ENCODE measurements at places on chromosomes 11 and 22. TPM values are rescaled to one million over a fixed set of nuclear protein-coding genes. Genes with fewer than 3 reads are reported as not detected.

DNA sequence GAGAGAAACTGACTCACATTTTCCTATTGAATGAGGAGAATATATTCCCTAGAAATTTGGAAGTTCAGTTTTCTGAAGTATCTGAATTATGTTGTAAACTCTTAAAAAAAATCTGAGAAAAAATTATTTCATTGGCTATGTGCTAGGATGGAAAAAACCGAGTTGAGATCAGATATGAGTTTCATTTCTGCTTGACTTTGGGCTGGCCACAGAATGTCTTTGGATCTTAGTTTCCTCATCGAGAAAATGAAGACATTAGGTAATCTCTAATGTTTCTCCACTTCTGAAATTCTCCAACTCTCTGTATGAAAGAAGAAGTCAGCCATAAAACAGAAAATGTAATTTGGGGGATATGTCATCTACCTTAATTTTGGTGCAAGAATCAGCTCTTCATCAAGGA lies 28.8 kb downstream of the SLN start:
- no peak overlapping the region for H3K27ac ChIP-seq
- DNase-seq, result no peak
- no peaks in the 10 kb centered on the region for H3K4me1 ChIP-seq
- no peak overlapping the region for H3K4me3 ChIP-seq
- H3K36me3 ChIP-seq, result no peaks in the 10 kb centered on the region

DNA sequence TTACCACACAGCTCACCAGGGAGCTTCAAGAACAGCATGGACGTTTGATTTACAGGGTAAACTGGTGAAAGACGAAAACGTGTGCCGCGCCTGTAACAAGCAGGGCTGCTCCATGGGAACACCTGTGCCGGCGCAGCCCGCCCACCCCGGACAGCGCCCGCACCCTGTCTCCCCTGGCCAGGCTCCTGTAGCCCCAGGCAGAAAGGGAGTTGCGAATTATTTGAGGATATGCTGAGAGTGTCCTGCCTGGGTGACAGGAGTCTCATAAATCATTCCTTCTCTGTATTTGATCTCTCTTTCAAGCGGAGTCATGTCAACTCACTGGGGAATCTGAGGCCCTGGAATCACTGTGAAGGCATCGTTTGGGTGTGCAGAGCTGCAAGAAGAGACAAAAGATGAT lies 804.3 kb downstream of the OPCML start:
- H3K27ac ChIP-seq, result no peak overlapping the region
- no peaks in the 10 kb centered on the region for H3K27me3 ChIP-seq
- H3K4me3 ChIP-seq, result no peak overlapping the region

GRCh38 chr11:101726988-101727387 lies 143.2 kb upstream of the TRPC6 start:
- H3K27ac ChIP-seq, result no peak overlapping the region
- no peaks in the 10 kb centered on the region for H3K27me3 ChIP-seq
- H3K4me1 ChIP-seq, result no peaks in the 10 kb centered on the region
- no peak for DNase-seq
- H3K36me3 ChIP-seq, result no peaks in the 10 kb centered on the region
- H3K4me3 ChIP-seq, result no peak overlapping the region

DNA sequence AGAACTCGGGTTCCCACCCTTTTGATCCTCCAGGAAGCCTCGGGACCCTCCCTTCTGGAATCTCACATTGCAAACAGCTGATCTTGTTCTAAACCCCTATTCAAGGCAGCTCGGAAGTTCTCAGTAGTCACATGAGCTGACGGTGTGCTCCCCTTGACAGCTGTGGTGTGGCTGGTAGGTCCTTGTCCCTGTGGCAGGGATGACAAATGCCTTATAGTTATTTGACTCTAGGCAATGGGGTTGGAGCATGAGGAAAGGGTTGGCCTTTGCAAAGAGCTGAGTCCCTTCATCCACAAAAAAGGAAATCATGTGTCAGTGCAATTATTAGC lies 23.6 kb downstream of the EIF4G2 start:
- no peaks in the 10 kb centered on the region for H3K27me3 ChIP-seq
- H3K4me1 ChIP-seq, result no peaks in the 10 kb centered on the region
- no peak overlapping the region for H3K27ac ChIP-seq
- H3K4me3 ChIP-seq, result no peak overlapping the region
- H3K36me3 ChIP-seq, result no peaks in the 10 kb centered on the region

DNA sequence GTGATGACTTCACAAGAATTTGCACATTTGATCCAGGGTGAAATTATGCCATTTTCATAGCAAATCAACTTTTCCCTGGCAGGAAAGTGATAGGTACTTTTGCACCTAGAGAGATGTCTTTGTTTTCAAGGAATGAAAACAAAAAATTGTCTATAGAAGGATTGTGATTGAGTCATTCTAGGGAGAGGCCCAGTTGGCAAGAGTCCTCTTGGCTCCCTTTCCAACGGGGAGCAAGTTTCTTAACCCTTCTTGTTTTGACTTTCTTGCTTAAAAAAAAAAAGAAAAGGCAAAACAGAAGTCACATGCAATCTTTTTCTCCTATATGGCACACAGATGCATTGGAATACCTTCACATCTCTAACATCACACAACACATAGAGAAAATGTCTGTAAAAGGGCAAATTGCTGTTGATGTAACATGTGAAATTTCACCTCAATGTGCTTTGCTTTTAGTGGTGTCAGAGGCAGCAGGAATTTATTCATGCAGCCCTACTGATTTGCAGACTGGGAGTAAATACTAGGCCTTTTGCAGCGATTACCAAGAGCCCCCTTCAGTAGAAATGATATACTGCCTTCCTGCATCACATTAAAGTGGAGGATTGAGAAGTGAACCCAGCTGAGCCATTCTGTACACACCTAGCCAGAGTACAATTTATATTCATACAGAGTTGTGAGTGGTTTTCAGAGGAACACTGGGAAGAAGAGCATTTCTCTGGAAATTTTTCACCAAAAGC lies 290.7 kb upstream of the MPPED2 start:
- DNase-seq, result no peak
- no peak overlapping the region for H3K27ac ChIP-seq
- no peaks in the 10 kb centered on the region for H3K4me1 ChIP-seq
- H3K4me3 ChIP-seq, result no peak overlapping the region
- H3K27me3 ChIP-seq, result no peaks in the 10 kb centered on the region

DNA sequence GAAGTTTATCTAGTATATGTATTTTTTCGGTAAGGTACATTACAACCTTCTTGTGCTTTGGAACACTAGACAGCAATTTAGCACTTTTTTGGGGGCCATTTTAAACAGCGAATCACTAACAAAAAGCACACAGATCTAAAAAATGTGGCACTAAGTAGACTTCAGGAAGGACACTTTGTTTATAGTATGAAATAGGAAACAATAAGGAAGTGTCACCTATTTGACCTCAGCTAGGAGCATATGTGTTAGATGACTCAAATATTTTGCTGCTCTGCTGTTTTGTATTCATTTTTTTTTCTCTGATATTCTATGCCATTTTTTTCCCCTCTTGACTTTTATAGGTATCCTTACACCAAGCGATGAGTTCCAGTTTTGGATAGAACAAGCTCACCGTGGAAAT lies 5.6 kb downstream of the DYNC2H1 start:
- no peak overlapping the region for H3K27ac ChIP-seq
- no peak overlapping the region for H3K4me3 ChIP-seq

DNA sequence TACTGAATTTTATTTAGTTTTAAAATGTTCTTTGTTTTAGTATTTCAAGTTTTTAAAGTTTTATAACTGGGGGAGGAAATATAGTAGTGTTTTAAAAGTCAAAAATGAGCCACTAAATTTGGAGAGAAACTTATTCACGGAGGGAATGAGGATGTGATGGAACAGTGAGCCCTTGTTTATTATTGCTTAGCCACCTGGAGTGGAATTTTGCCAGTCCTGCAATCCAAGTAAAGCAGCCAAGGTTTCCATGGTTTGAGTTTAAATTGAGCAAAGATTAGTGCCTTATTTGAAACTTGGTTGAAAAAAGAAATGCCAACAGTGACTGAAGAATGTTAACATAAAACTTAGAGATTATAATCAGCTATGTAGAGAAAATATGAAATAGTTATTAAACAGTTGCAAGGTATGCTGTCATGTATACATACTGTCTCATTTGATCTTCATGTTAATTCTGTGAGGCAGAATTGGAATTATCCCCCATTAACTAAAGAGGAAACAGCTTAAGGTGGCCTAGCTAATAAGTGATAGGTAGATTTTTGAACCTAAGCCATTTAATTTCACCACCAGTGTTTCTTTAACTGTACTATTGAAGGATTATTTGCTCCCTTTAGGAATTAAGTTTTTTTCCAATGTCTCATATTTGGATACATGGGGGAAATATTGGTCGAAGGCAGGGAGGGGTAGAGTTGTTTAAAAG lies 36.4 kb downstream of the SWAP70 start:
- no peaks in the 10 kb centered on the region for H3K27me3 ChIP-seq
- no peaks in the 10 kb centered on the region for H3K36me3 ChIP-seq
- no peak overlapping the region for H3K4me3 ChIP-seq
- no peak for DNase-seq
- no peak overlapping the region for H3K27ac ChIP-seq

DNA sequence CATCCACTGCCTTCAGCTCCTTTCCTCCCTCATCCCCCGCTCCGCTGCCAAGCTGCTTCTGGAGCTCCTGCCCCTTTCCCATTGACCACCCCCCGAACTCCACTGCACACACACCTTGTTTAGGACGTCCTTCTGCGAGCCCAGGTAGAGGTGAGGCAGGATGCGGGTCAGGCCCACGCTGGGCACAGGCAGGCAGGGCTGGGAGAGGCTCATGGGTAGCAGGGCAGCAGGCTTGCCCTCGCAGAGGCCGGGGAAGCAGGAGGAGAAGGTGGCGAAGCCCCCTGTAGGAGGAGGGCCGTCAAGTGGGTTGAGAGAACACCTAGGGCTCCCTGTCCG lies 13.3 kb downstream of the DUSP8 start:
- peaks cover 33% of the 10 kb centered on the region for H3K36me3 ChIP-seq
- H3K27me3 ChIP-seq, result no peaks in the 10 kb centered on the region
- DNase-seq, result no peak

GRCh38 chr22:16609548-16610261 lies 17.1 kb upstream of the CCT8L2 start:
- no peaks in the 10 kb centered on the region for H3K27me3 ChIP-seq
- no peaks in the 10 kb centered on the region for H3K36me3 ChIP-seq
- H3K4me3 ChIP-seq, result no peak overlapping the region
- H3K4me1 ChIP-seq, result no peaks in the 10 kb centered on the region

- H3K27ac ChIP-seq, result peak overlapping the region; percentile 61
- H3K4me3 ChIP-seq, result no peak overlapping the region
- peak; percentile 42 for DNase-seq
- no peaks in the 10 kb centered on the region for H3K36me3 ChIP-seq
- no peaks in the 10 kb centered on the region for H3K27me3 ChIP-seq
These were observed 10.9 kb upstream of the FCHSD2 start for GRCh38 chr11:73152861-73153483.

DNA sequence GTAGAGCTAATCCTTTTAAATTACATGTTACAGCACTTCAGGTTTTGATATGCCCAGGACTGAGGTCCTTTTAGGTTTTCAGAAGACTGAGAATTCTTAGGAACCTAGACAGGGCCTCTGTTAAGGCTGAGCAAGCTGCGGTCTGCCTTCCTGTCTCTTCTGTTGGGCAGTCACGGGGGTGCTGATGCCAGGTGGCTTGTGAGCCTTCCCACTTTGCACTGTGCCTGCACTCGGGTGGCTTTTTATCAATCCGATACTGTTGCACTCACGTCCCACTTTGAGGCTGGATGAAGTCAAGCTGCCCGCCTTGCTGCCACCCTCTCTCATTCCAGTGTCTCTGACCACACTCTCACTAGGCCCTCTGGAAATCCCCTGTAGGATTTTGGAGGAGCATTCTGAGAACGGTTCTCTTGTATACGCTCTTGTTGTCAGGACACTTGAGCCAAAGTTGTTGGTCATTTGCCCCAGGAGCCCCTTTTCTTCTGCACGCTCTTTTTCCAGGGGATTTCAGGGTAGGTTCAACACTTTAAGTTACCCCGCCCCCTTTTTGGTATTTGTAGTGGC lies 141.8 kb downstream of the TEAD1 start:
- no peak for DNase-seq
- H3K4me3 ChIP-seq, result no peak overlapping the region
- no peaks in the 10 kb centered on the region for H3K36me3 ChIP-seq

DNA sequence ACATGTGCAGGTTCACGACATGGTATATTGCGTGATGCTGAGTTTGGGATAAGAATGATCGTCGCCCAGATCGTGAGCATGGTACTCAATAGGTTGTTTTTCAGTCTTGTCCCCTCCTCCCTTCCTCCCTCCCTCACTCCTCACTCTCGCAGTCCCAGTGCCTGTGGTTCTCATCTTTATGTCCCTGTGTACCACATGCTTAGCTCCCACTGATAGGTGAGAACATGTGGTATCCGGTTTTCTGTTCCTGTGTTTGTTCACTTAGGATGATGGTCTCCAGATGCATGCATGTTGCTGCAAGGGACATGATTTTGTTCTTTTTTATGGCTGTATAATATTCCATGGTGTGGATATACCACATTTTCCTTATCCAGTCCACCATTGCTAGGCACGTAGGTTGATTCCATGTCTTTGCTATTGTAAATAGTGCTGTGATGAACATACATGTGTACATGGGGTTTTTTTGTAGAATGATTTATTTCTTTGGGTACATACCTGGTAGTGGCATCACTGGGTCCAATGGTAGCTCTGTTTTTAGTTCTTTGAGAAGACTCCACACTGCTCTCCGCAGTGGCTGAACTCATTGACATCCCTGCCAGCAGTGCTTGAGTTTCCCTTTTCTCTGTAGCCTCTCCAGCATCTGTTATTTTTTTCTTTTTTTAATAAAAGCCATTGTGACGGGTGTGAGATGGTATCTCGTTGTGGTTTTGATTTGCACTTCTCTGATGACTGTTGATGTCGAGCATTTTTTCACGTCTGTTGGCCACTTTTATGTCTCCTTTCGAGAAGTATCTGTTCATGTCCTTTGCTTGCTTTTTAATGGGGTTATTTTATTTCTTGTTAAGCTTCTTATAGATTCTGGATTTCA lies 16.4 kb downstream of the ZBED4 start:
- H3K27ac ChIP-seq, result no peak overlapping the region
- H3K27me3 ChIP-seq, result no peaks in the 10 kb centered on the region
- H3K36me3 ChIP-seq, result no peaks in the 10 kb centered on the region

- H3K36me3 ChIP-seq, result peaks cover 38% of the 10 kb centered on the region
- H3K4me1 ChIP-seq, result no peaks in the 10 kb centered on the region
- H3K27me3 ChIP-seq, result no peaks in the 10 kb centered on the region
These were observed 21.6 kb upstream of the TEF start for GRCh38 chr22:41360126-41360525.

- no peaks in the 10 kb centered on the region for H3K27me3 ChIP-seq
- H3K27ac ChIP-seq, result no peak overlapping the region
- H3K4me3 ChIP-seq, result no peak overlapping the region
- H3K36me3 ChIP-seq, result no peaks in the 10 kb centered on the region
These were observed 846.6 kb upstream of the ANO3 start for GRCh38 chr11:25485315-25485714.

The VPS26B gene
- 69.2 TPM for total RNA-seq

The CLCF1 gene
- 0.38 TPM for total RNA-seq

The OR56A3 gene
- not detected for total RNA-seq

The NOX4 gene
- not detected for total RNA-seq

The SLC3A2 gene
- 218 TPM for total RNA-seq

The MUC5B gene
- not detected for total RNA-seq

The MS4A12 gene
- total RNA-seq, result not detected

The ACCSL gene
- total RNA-seq, result not detected

The SHISA8 gene
- 0.54 TPM for total RNA-seq
